ENCODE measurements at places on chromosomes 1 and 21.

GRCh38 chr21:15028186-15028585, 36.6 kb downstream of the NRIP1 start:
- no peak for DNase-seq

DNA sequence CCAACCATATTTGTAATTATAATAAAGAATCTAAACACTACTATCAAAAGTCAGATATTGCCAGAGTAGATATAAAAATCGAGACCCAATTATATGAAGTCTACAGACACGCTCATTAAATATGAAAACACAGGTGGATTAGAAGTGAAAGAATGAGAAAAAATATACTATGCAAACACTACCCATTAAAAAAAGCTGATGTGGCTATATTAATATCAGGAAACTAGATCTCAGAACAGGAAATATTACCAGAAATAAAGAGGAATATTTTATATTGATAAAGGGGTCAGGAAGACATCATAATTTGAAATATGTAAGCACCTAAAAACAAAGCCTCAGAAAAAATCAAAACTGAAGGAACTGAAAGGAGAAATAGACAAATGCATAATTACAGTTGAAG, 88.3 kb downstream of the URB2 start:
- DNase-seq: no peak

DNA sequence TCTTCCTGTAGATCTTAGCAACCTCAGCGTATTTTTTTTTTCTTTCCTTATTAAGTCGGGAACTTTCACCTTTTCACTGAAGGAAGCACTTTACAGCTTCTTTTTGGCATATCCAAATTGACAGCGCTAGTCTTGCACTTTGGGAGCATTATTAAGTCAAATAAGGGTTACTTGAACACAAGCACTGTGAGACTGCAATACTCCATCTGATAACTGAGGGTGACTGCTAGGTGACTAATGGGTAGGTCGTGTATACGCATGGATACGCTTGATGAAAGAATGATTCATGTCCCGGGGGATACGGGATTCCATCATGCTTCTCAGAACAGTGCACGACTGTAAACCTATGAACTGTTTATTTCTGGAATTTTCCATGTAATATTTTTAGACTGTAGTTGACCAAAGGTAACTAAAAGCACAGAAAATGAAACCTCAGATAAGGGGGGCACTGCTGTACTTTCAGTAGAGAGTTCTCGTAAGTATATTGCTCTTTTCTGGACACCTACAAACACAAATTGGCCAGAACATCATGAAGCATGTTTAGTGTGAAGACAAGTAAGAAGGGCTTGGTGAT, 364.7 kb downstream of the SMYD3 start:
- peak; percentile 59 for DNase-seq

GRCh38 chr1:11847667-11848372, at the start of gene NPPA:
Gene NPPA, minus strand, starts transcription at chr1:11847783. Its CDS starts 99 bp downstream, at chr1:11847684.
- DNase-seq: no peak

- DNase-seq: no peak
Observed at GRCh38 chr1:235628316-235629005, 21.1 kb downstream of the GNG4 start.

GRCh38 chr1:157110686-157111085, 11.1 kb upstream of the ETV3L start:
- DNase-seq: no peak

DNA sequence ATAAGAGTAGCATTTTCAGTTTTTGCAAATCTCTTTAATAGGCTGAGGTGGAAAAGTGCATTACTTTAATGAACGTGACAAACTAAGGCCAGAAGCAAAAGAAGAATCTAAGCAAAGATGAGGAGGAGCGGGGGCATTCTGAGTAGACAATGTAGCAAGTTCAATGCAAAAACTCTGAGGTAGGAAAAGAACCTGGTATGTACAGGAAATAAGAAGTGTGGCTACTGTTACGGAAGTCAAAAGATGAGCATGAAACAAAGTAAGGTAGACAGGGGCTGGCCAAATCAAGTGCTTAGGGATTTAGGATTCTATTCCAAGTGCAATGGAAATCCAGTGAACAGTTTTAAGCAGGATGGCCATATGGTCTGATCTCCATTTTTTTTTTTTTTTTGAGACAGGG, 63.7 kb downstream of the TOR3A start:
- no peak for DNase-seq

- no peak for DNase-seq
Observed at GRCh38 chr1:81702079-81702715, 98.5 kb upstream of the ADGRL2 start.

- DNase-seq: peak; percentile 50
Observed at GRCh38 chr1:35222322-35223083, 29.6 kb upstream of the SFPQ start.

GRCh38 chr1:92408825-92409224, 77.9 kb downstream of the GFI1 start:
- DNase-seq: no peak

- no peak for DNase-seq
Observed at GRCh38 chr1:193629875-193630274, 443.5 kb upstream of the B3GALT2 start.

- no peak for DNase-seq
Observed at GRCh38 chr1:153678519-153679336, at the start of gene NPR1. Gene NPR1, plus strand, starts transcription at chr1:153678688. Its CDS starts 421 bp downstream, at chr1:153679109.

- no peak for DNase-seq
Observed at GRCh38 chr1:29969576-29969975, 733.3 kb downstream of the PTPRU start.

GRCh38 chr1:65235867-65236805, 73.2 kb upstream of the DNAJC6 start:
- DNase-seq: no peak

GRCh38 chr1:68313735-68314134, 81.4 kb upstream of the WLS start:
- DNase-seq: no peak

DNA sequence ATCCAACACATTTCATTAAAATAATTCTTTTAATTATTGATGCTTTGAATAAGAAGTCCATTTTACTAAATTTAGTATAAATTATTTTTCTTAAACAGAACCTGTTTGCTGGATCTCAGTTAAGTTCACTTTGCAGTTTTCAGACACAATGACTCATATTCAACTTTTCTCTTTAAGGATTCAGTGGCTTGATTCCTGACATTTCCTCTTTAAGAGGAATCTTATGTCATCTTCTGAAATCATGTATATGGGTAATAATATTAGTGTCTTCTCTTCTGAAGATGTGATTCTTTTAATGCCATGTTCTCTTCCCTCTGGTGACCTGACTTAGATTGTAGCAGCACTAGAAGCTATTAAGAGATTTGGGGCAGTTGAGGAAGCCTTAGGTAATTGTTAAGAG, 12.6 kb downstream of the CREG1 start:
- no peak for DNase-seq

DNA sequence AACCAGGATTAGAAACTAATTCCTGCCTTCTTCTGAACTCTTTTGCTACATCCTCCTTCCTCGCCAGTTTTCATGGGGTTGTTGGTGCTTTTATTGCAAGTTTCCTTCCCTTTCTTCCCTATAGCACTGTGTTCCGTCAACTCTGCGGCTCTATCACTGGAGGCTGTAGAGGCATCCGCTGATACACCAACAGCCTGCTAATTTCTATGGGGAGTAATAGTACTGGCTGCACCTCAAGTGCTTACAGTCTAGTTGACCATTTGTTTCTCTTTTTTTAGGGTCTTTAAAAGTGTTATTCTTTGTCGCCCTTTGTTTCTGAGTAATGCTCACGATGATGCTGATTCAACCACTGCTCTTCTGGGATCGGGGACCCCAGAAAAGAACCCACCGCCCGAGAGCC, 746 bp downstream of the MIS18A start:
- DNase-seq: no peak

DNA sequence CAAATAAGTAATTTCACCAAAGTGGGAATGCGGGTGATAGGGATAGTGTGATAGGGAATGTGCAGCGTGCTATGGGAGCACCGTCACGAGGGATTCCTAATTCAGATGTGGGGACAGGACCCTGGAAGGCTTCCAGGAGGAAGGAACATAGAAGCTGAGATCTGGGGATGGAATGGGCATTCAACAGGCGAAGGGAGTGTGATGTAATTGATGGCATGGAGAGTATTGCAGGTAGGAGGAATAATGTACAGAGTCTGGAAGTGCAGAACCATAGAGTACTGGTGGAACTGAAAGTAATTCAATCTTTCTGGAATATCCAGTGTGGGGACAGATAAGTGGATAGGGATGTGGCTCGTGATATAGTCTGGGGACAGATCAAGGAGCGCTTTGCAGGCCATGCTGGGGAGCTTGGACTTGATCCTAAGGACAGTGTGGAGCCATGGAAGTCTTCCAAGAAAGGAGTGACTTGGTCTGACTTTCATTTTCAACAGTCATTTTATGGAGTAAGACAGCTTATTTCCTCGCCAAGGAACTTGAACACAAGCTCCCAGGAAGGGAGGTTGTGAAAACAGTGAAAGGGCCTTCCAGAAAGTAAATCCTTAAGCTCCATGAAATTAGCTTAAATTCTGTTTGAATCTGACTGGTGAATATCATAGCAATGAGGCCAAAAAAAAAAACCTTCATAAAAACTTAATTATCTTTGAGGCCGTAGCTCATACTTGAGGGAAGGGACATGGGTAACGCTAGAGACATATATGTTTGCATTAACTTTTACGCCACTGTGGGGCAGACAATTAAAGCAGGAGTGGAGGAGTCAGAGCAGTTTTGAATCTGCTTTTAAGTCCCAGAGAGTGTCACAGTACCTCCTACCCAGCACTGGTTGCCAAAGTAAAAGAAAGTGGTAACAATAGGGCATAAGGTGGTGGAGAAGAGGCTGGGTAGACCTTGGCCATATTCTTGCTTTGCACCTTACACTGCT, 55.8 kb downstream of the ROR1 start:
- no peak for DNase-seq

All from AG04450 (cell line).